Activated CD8-positive, alpha-beta T cell treated with anti-CD3 and anti-CD28 coated beads, Interleukin-2, amount 10 ng/mL, durations not matched to agents 7 days and 5 days (primary cell): ENCODE measurements at places on chromosomes 5 and 9.

DNA sequence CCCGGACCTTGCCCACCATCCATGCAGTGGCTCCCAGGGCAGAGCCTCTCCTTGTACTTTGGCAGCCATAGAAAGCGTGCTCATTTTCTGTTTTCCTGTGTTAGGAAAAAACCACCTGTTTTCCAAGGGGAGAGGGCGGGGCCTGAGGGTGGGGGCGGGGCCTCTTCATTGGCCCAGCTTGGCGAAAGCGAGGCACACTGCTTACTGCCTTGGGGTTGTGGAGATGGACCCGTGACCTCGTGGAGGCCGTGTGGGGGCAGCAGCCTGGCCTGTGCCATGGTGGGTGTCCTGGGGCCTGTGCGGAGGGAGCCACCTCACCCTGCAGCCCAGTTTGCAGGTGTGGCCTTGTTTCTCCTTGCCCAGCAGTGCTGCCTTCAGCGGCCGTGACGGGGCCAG is 4.4 kb upstream of the TOR4A start:
- no peak for DNase-seq

DNA sequence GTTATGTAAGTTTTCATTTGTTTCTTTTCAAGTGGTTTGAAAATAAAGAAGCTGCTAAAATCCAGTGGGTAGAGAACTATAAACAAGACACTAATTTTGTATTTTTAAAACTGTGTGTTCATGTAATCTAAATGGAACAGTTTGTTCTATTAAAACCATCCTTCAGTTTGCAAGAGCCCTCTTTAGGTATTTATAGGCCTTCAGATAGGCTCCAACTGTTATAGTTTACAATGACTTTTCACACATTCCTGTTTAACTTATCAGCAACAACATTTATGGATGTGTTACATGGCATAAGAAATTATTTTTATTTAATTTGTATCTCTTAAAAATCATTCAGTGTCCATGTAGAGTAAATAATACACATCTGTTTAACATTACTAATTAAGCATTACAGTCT is 126.7 kb upstream of the SLCO6A1 start:
- no peak for DNase-seq

DNA sequence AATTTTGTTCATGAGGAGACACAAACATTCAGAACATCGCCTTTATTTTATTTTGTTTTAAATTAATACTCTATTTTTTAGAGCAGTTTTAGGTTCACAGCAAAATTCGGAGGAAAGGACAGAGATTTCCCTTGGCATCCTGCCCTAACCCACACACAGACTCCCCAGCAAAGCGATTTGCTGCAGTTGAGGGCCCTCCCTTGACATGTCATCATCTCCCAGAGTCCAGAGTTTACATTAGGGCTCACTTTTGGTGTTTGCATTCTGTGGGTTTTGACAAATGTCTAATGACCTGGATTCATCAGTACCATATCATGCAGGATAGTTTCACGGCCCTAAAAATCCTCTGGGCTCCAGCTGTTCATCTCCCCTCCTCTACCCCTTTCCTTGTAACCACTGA is 33.6 kb upstream of the COL5A1 start:
- no peak for DNase-seq

- peak; percentile 78 for DNase-seq
Observed at GRCh38 chr9:120394058-120394669, 185.8 kb downstream of the CDK5RAP2 start.

DNA sequence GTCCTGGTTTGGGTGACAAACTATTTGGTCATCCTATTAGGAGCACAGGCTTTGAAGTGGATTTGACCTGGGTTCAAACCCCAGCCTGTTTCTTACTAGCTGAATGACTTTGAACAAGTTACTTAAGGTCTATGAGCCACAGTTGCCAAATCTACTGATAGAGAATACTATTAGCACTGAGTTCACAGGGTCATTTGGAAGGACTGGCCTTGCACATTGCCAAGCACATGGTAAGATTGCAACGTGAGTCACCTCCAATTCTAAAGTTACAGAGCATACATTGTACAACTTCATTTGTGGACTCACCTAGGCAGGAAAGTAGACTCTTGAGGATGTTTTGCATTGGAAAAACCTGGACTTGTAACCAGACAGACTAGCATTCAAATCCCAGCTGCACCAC is 38.9 kb downstream of the MFAP3 start:
- no peak for DNase-seq

- DNase-seq = no peak
Observed at GRCh38 chr5:169071-169727, 22.1 kb upstream of the LRRC14B start.

- no peak for DNase-seq
Observed at GRCh38 chr9:68883224-68883623, 130.7 kb downstream of the PRKACG start.

GRCh38 chr5:132866342-132867045 is at the start of the genes GDF9 and UQCRQ:
Gene GDF9, minus strand, starts transcription at chr5:132866469. Its CDS starts 1,936 bp downstream, at chr5:132864533.
Gene UQCRQ, plus strand, starts transcription at chr5:132866642. Its CDS starts 240 bp downstream, at chr5:132866882.
- peak; percentile 97 for DNase-seq

DNA sequence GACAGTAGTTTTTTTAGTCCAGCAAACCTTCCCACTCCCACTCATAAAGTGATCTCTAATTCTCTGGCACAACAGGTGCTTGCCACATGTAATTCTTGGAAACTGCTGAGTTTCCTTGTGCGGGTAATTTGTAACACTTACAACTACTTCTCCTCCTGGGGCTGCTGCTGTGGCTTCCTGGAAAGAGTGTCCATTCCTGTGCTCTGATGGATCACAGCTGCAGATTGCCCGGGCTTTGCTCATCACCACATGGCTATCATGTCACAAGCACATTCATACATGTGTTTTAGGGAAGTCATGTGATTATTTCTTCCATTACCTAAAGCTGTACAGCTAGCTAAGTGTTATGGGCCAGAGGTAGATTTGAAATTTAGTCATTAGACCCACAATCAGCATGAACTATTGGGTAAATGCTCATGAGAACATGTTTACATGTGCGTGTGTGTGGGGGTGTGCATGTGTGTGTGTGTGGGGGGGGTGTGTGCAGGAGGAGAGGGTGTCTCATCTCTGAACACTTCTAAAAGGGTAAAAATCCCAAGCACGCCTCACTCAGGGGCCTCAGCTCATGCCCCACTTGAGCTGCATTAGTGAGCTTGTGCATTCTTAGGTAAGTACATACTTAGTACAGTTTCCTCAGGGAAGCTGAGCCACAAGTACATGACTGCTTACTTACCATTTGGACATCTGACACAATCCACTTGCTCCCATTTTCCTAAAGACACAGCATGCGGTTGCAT is 118.1 kb upstream of the CCDC112 start:
- no peak for DNase-seq

- DNase-seq = no peak
Observed at GRCh38 chr9:129401623-129402370, 219.1 kb downstream of the C9orf50 start.

DNA sequence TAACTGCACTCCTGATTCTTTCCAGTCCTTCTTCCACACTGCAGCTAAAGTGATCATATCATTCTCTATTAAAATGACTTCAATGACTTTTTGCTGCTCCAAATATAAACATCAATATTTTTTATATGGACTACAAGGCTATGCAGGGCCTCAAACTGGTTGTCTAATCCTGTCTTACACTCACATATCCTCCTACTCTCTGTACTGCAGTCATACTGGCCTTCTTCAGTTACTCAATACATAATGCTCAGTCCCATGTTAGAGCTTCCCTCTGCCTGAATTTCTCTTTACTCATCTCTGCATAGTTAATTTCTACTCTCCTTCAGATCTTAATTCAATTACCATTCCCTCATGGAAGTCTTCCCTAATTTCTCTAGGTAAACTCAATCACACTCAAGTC is 3.4 kb downstream of the MEIKIN start:
- DNase-seq = no peak

- DNase-seq = no peak
Observed at GRCh38 chr5:90965110-90965685, 406.6 kb downstream of the ADGRV1 start.

DNA sequence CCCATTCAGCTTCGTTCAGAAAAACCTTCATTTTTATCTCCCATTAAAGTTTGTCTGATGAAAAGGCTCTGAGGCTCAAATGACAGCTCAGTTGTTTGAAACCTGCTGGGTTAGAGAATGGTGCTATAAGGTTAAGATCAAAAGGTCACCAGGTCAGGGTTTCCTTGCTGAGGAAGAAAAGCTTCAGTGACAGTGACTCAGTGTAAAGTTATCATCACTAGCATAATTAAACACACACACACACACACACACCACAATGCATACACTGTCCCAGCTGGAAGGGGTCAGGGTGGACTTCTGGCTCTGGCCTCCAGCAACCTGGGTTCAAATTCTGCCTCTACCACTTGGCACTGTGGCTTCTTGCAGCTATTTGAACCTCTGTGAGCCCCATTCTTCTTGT is 281.1 kb downstream of the DOCK8 start:
- DNase-seq = no peak

DNA sequence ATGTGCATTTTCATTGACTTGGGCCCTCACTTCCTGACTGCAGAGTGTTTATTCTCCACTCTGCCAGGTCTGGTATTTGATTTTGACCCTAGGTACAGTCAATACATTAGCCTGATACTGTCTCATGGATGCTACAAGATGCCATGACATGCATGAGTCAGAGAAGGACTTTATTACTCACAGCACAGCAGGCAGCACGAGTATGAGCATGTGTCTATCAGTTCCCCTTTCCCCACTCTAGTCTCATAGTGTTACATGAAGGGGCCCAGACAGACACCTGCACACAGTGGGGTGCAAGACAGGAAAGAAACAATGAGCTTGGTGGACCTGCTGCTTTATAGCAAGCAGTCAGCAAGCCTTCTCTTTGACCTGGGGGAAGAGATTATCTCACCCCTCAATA is 19.6 kb downstream of the ITGA2 start:
- no peak for DNase-seq

GRCh38 chr5:60372786-60373185 is 327.2 kb downstream of the DEPDC1B start:
- DNase-seq = no peak

DNA sequence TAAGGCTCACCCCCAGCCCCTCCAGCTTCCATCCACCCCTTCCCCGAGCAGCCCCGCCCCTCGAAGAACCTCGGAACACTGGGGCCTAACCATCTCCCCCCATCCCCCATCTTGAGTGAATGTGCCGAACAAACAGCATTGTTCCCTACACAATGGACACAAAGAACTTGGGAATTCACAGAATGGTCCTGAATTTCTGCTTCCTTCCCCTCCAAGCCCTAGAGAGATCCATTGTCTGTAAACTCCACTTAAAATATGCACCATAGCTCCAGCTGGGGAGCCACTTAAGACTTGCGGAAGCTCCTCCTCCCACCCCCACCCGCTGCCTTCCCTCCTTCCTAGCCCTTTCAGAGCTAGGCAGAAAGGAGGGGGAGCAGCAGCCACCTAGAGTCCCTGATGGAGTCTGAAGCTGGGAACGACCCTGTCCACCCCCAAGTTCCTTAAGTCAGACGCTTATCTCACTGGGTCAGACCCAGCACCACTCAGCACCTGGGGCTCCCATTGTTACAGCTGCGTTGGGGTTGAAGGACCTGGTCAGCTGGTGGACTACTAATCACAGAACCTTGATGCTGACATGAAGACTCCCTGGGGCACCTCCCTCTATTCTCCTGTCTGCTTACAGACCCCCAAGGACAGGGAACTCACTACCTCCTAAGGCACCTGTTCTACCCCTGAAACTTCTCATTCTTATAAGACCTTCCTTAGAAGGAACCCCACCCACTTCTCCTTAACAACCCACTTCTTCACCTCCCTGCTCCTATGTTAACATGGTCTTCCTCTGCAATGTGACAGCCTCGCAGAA is 61.4 kb downstream of the PCDH1 start:
- DNase-seq = no peak

DNA sequence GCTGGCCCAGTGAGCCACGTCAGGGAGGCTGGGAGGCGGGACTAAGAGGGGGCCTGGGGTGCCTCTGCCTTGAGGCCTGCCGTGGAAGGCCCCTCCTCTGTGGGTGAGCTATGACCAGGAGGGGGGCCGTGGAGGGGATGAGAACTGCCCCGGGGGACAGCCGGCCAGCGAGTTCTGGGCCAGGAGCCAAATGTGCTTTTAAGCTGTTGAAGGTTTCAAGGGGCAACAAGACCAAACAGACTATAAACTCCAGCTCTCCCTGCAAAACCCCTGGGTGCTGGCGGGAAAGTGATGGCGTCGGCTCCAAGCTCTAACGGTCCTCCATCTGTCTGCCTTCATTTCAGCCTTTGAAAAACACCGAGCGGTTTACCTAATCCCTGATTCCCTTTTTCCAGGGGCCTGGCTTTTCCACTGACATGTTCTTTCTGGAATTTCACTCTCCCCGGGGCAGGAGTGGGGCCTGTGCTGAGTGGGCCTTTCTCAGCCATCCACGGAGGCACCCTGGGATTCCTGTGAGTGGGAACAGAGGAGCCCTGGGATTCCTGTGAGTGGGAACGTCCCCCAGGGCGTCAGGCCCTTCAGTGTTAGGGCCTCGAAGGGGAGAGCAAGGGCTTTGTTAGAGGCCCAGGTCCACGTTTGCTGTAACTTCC is 65.6 kb downstream of the COL5A1 start:
- no peak for DNase-seq

DNA sequence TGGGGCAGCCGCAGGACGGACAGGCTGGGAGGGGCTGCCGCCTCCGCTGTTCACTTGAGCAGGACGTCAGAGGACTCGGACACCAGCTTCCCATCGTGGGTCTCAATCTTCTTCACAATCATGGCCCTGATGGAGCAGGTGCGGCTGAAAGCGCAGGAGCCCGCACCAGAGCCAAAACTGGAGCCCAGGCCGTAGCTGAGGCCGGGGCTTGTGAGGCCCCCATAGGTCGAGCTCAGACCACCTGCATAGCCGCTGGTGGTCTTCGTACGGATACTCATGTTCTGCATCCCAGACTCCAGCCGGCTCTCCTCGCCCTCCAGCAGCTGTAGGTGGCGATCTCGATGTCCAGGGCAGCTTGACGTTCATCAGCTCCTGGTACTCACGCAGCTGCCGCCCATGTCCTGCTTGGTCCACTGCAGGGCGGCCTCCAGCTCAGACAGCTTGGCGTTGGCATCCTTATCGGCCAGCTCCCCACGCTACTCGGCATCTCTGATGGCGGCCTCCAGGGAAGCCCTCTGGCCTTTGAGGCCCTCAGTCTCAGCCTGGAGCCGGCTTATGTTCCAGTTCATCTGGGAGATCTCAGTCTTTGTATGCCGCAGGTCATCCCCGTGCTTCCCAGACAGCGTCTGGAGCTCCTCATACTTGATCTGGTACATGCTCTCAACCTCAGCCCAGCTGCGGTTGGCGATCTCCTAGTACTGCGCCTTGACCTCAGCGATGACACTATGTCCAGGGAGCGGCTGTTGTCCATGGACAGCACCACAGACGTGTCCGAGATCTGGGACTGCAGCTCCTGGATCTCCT is 43.7 kb upstream of the DEPDC1B start:
- no peak for DNase-seq

DNA sequence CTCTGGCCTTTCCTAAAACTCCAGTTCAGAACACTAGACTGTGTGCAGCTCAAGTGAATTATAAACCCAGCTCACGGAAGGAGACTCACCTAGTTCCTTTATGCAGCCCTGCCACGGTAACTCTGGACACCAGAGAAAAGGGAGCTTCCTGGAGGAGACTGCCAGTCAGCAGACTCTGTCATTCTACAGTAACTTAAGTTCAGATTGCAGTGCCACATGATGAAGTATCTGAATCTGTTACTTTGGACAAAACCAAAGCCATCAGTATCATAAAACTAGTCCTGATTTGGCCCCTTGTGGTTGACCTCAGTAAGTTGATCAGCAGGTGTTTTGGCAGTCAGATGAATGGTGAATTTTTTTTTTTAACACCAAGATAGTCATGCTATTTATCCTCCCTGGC is 2.7 kb downstream of the MTRR start:
- no peak for DNase-seq
